ENCODE measurements at places on chromosomes 11 and 22.

DNA sequence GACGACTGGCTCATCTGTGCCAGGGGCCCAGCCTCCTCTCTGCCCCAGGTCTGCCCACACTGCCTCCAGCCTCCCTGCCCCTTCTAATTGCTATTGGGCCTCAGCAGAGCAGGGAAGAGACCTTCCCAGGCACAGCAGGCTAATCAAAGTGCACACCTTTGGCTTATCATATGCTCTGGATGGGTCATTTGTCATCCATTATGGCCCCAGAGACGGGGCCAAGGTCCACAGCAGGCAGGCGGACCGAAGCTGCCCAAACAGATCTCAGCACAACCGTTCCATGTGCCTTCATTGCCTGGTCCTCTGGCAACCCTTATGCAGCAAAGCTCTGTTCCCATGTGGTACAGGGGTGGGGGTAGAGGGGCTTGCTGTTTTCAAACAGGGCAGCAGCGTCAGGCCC, 66.6 kb downstream of the TP53I11 start:
- DNase-seq, result no peak

GRCh38 chr11:37532271-37532670, 934.2 kb upstream of the RAG2 start:
- no peak for DNase-seq

- DNase-seq, result no peak
Measured at GRCh38 chr22:41339823-41340222, 38.5 kb downstream of the ZC3H7B start.

DNA sequence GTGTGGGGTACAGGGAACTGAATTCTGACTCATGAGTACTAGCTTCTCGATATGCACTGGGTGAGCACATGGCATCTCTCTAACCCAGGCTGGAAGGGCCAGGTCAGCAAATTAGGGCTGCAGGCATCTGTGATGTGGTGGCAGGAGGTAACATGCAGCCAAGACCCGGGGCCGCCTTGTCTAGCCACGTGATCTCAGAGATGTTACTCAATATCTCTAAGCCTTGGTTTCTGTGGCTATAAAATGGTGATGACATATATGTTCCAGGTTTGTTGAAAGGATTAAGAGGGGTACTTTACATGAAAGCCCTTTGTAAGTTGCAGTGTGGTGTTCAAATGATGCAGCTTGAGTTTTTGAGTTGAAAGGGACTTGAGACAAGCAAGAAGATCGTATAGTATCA, 3.2 kb downstream of the ST14 start:
- DNase-seq, result no peak

Measured in stimulated activated CD8-positive, alpha-beta memory T cell treated with anti-CD3 and anti-CD28 coated beads, Interleukin-7, amount 100 ng/mL, for 1 hour (primary cell).